ENCODE measurements at places on chromosomes 7 and 10.

DNA sequence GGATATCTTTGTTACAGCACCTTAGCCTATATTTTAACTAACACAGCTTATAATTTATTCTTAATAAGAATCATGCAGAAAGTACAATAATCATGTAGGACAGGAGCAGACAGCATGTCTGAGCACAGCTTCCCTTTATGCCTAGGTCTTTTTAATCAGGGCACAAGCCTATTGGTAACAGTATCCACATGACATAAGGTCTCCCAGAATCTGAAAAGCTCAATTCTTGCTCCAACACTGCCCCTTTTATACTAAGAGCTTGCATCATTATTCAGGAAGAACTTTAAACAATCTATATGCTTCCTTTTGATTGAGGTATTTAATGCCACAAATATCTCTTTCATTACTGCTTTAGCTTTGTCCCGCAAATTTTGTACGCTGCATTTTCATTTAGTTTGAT, 31.6 kb downstream of the IL6 start:
- DNase-seq, result no peak

- DNase-seq, result no peak
These were observed 67.8 kb downstream of the CTBP2 start for GRCh38 chr10:125092564-125093031.

- no peak for DNase-seq
These were observed 941 bp upstream of the LUC7L2 start for GRCh38 chr7:139358541-139359365.

DNA sequence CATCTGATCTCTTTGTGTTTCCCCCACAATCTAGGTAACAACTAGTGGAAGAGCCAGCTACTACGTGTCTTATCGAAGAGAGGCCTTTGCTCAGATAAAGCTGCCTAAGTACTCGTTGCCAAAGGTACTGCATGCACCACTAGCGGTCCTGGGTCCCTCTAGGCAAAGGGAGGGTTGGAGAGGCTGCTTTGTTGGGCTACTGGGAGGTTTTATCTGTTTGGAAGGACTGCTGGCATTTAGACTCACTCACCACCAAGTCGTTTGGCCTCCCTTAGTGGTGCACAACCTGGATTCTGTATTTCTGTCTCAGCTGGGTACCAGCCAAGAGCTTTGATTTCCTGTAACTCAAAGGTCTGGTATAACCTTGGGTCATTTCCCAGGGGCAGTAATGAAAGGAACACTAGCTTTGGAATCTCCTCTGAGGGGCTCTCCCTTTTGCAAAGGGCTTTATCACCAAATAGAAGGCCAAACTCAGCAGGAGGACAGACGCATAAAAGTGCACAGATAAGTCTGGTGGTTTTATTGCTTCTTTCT, 498.3 kb downstream of the SORCS3 start:
- DNase-seq, result no peak

GRCh38 chr10:5576780-5577624, 52.2 kb downstream of the CALML3 start:
- DNase-seq, result no peak

- no peak for DNase-seq
These were observed 219.4 kb downstream of the ABCA13 start for GRCh38 chr7:48390388-48391327.

GRCh38 chr7:47536661-47537611, 45.0 kb downstream of the TNS3 start:
- DNase-seq, result no peak

DNA sequence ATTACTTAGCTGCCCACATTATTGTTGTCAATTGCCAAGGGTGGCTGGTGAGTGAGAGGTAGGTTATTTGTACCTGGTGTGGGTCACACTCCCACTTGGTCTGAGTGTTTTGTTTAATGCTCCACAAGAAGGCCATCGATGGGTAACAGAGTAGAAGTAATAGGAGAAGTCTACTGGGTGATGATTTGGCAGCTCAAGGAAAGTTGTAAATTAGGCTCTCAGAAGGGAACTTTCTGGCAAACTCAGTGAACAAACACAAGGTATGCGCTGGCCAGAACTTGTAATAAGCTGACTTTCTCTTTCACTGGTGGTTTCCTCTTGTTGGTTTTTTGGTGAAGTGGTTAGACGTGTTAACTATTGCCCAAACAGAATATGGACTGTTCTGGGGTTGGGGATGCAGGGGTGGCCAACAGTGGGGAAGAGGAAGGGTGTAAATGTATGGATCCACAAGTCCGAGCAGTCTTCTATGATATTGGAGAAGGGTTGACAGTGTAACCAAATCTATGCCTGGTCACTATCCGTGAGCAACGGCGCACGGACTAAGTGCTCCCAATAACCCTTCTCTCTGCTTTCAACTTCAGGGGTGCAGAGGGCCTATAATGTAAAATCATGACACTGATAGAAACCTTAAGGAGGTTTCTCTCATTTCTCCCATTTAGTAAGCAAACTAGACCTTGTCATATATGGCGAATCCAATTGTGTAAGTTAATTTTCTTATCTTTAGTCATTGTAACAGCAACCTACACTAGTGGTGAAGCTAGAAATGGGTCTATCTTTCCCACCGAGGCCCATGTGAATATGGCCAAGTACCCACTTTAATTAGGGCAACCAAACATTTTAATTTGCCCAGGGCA, 212.8 kb downstream of the PTEN start:
- DNase-seq, result no peak

GRCh38 chr7:1607696-1608095, 37.9 kb upstream of the PSMG3 start:
- no peak for DNase-seq

DNA sequence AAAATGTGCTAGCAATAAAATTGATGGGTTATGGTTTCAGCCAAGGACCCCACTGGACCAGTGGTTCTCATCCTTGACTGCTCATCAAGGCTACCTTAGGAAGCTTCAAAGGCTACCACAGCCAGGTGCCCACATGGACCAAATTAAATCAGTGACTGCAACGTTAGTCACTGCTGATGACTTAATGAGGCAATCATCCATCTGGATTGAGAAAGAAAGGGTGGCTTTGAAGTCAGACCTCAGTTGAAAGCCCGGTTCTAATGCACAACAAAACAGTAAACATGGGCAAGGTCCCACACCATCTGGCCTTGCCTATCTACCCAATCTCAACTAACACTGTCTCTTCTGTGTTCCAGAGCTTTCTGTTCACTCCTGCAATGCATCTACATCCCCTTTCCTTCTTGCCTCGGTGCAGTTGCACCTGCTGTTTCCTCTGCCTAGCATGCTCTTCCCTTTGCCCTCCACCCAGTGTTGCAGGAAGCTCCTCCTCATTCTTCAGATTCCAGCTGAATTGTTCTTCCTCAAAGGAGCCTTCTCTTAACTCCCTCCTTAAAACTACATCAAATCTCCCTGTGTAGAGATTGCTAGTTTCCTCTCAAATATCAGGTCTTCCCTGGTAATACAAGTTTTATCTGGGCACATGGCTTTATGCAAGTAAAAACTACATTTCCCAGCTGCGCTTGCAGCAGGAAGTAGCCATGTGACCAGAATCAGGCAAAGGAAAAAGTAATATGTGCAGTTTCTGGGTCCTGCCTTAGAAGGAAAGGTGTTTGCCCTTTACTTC, 10.3 kb upstream of the KCNK18 start:
- DNase-seq, result no peak

GRCh38 chr10:96988426-96988825, 156.3 kb downstream of the LCOR start:
- no peak for DNase-seq

- no peak for DNase-seq
These were observed 39.3 kb downstream of the AOAH start for GRCh38 chr7:36684954-36685353.

- DNase-seq, result peak; percentile 89
These were observed 96.9 kb upstream of the CCDC71L start for GRCh38 chr7:106757846-106758245.

DNA sequence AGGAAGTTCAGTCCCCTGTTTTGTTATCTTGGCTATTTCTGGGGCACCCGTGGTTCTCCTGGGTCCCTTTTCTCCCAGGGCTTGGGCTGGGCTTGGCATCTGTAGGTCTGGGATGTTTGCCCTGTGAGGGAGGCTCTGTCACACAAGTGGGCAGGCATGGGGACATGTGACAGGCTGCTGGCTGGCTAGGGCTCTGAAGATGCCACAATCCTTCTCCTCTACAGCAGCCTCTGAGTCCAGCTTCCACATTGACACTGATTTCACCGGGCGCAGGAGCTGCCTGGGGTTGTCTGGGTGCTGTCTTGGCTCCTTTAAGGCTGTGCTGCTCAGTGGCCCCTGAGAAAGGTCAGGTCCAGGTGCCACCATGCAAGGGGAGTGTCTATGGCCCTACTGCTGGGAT, 37.4 kb upstream of the ZNF716 start:
- no peak for DNase-seq

DNA sequence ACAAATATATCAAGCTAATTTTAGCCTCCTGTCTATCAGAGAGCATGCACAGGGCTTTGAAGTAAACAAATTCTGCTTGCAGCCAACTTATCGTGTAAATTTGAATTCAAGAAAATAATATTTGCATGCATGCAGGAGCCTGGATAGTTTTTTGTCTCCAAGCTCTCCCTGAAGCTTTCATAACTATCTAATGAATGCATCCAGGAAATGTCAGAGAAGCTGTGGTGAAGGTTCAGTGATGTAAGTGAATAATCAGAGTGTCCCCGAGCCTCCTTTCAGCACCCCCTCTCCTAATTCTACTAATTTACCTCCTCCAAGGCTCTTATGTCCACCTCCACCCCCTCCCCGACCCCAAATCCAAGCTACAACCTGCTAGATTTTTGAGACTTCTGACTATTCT, 172.0 kb upstream of the ZNF32 start:
- DNase-seq, result no peak

All from NCI-H1694 (cell line).